ENCODE measurements at places on chromosomes 7 and 10.

DNA sequence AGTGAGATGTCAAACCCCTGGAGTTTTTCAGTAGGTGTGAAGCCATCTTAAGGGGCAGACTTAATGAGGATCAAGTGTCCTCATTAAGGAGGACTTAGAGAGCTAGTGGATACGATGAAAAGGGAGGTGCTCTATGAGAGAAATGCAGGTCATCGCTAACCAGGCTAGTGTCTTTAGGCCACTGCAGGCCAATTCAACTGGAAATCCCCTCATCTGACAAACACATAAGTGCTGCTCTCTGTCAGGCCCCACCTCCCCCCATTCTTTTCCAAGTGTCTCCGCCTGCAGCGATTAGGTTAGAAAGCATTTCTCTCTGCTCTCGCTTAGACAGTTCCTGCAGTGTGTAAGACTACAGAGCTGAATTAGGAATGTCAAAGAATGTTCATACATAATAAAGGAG is 33.7 kb downstream of the RBM28 start:
- DNase-seq: no peak

DNA sequence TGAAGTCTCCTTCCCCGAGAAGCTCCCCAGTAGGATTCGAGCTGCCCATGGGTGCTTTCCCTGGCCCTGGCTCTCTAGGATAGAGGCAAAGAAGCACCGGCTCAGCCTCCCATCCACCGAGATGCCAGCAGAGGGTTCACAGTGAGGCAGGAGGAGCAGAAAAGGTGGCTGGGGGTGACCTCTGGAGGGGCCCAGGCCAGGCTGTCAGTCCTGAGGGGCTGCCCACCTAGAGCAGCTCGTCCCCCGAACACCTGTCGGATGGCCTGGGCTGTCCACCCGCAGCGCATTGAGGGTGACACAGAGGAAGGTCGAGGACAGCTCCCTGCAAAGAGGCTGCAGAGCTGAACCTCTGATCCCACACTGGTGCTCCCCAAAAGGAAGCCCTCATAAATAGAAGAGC is 167.2 kb upstream of the PPP2R2D start:
- DNase-seq: no peak

- no peak for DNase-seq
Measured at GRCh38 chr10:10295537-10295936, 722.1 kb upstream of the CELF2 start.

GRCh38 chr7:2978408-2978807 is 65.3 kb downstream of the CARD11 start:
- no peak for DNase-seq

DNA sequence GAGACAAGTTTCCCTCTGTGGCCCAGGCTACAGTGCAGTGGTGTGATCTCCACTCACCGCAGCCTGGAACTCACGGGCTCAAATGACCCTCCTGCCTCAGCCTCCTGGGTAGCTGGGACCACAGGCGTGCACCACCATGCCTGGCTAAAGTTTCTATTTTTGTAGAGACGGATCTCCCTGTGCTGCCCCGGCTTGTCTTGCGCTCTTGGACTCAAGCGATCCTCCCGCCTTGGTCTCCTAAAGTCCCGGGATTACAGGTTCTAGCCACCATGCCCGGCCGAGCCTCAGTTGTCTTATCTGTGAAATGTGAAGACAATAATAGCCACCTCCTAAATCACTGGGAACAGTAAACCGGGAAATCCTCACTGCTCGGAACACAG is 88.1 kb downstream of the FOXL3 start:
- no peak for DNase-seq

GRCh38 chr7:43834463-43835251 is 34.7 kb downstream of the MRPS24 start:
- peak; percentile 45 for DNase-seq

DNA sequence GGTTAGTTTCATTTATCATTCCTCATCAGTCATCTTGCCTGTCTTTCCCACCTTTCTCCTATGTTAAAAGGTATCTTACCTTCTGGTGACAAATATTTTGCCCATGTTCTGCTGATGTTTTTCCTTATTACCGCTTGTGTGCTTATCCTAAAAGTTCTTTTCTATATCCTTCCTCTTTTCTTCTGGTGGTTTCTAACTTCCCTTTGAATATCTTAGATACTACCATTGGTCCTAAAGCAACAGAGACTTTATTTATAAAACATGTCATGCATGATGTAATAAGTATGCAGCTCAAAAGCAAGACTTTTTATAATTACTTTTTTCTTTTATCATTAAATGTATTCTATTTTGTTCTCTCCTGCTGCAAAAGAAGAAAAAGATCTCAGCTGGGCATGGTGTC is 24.8 kb downstream of the TBC1D12 start:
- no peak for DNase-seq

DNA sequence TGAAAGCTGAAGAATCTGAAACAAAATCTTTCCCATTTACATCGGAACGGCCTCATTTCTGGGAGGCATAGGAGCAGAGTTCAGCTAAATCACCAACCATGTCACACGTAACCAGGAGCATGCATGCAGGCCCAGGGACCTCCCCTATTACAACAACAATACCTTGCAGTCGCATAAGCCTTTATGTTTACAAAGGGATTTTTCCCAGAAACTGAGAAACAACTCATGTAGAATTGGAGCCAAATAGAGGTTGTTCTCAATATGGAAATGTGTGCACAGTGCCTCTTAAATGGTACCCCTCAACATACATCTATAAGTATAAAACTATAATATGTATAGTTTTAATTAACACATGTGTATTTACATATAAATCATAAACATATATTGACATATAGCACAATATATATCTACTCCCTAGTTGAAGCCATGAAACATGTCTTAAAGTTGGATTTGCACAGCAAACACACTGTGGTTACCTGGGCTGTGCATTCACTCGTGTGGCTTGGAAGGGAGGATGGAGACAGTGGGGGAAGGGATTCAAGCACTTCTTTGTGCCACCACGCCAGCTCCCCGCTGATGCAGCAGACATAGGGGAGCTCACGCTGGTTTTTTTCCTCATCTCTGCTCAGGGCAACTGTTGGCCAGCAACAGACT is 35.0 kb upstream of the DGKI start:
- DNase-seq: no peak

- no peak for DNase-seq
Measured at GRCh38 chr10:122689146-122689820, 10.4 kb downstream of the C10orf120 start.

- no peak for DNase-seq
Measured at GRCh38 chr7:50276483-50276882, 28.0 kb upstream of the IKZF1 start.

DNA sequence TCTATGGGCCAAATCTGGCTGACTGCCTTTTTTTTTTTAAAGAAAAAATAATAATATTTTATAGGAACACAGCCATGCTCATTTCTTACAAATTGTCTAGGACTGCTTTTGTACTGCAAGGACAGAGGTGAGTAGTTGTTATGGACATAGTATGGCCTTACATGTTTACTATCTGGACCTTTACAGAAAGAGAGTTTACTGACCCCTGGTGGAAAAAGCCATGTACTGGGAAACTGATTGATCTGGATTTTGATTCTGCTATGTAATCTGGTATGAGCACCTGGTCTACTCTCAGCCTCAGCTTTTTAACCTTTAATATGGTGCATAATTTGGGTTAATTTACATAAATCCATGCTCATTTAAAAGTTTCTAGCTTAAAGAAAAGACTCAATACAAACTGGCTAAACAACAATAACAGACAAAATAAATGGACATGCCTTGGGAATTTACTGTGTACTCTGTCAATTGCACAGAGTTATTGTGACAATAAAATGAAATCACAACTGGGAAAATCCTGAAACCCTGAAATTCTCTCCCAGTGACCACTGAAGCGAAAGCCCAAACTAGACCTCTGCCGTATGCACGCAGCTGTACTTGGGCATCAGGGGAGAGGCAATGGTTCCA is 260.7 kb downstream of the BMPER start:
- DNase-seq: no peak

DNA sequence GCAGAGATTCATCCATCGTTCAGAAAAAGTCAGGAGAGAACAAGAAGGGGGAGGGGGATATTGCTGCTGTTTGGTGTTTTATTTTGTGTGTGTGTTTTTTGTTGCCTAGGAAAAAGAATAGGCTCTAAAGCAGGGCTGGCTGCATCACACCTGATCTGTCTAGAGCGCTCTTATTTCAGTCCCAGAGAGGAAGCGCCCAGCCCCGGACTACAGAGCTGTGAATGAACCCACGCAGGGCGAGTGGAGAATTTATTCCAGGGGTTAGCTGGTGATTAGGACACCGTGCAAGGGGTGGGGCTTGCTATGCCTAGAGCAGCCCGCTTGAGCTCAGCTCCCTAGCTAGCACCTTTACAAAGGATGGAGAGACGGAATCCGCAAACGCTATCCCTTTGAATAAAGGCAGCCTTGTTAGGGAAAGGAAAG is 621 bp upstream of the FAM13C start:
- no peak for DNase-seq

- no peak for DNase-seq
Measured at GRCh38 chr10:70169649-70170364, 507 bp downstream of the SAR1A start.

DNA sequence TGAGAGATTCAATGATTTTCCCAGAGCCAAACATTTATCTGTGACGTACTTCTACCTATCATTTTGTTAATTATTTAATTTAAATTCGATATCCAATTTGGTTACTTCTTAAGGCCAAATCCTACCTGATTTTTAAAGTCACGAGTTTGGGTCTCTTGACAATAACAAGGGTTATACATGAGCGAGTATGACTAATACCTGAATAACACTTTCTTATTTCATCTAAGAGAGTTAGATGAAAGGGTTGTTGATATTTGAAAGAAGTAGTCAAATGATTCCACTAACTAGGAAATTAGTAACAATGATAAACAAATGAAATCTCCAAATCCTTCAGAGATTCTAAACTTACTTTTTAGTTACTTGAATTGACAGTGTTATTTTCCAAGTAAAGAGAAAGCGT is 1086.9 kb downstream of the XPNPEP1 start:
- DNase-seq: no peak

DNA sequence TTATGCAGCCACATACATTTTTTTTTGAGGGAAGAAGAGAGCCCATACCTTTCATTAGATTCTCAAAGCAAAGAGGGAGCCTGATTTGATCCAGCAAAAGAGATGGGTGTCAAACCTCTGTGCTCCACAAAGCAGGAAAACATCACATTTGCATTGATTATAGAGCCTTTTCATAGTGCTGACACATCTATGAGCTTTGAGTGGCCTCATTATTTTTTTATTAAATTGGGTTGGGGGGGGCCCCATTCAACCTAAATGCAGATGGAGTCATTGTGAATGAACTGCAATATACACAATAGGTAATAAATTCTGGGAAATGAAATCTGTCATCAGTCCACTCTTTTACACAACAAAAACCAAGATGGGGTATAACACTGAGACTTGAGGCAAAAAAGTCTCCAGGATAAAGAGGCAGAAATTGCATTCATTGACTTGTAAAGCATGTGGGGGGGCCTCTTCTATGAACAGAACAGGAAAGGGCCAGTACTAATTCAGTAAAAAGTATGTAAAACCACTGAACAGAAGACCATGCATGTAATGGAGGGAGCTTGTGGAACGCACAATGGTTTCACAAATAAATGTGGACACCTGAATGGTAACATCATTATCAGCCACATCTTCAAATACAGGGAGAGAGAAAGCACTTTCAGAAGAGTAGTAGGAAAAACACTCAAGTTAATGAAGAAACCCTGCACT is 17.7 kb upstream of the ASB4 start:
- no peak for DNase-seq

- DNase-seq: no peak
Measured at GRCh38 chr10:83917537-83918506, 221.5 kb upstream of the GHITM start.

DNA sequence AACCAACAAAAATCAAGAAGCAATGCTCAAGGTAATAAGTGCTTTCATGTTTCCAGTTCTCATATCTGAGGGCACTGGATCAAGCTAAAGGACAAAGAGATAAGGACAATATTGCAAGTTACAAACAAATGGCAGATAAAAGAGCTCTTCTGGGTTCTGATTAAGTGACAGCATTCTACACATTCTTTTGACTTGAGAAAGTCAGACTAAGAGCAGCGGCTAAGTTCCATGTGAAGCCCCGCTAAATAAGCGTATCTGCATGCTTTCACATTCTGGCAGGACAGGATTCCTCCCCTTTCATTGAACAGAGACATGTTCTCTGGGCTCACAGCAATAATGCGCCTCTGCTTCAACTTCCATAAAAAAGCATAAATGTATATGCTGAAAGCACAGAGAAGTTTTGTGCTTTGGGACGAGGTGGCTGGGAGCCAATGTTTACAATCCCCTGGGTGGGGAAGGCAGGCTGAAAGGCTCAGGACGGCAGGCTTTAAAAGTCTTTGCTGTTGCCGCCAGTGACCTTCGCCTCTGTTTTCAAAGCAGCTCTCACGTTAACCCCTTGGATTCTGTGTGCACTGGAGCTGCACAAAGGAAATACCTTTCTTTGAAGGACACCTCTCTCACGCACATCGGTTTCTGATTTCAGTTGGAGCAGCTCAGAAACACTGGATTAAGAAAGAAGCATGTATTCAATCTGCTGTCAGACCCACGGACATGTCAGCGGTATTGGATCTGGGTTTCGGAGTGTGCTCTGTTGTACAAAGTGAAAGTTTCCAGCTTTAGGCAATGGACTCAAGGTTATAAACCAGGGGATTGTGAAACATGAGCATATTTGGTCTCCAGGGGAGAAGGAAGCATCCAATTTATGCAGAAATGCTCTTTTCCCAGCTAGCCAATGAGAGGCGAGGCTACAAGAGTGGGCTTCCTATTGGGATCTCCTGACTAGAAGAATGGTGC is 105.4 kb upstream of the FAM133B start:
- DNase-seq: no peak

DNA sequence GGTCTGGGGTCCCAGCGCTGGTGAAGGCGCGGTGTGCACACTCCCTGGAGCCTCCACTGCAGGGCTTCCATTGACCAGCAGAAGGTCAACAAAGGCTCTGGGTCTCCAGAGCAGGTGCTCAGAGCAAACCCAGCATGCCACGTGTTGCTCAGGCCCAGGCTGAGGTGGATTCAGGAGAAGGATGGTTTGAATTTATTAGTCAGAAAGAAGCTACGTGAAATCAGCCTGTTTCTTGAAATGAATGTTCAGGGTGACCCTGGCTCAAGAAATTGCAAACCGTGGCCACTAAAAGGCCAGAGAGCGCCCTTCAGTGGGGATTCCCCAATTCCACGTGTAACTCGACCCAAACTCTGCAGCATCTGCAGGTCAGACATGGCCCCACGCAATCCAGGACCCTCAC is 82.7 kb upstream of the PFKP start:
- DNase-seq: no peak

DNA sequence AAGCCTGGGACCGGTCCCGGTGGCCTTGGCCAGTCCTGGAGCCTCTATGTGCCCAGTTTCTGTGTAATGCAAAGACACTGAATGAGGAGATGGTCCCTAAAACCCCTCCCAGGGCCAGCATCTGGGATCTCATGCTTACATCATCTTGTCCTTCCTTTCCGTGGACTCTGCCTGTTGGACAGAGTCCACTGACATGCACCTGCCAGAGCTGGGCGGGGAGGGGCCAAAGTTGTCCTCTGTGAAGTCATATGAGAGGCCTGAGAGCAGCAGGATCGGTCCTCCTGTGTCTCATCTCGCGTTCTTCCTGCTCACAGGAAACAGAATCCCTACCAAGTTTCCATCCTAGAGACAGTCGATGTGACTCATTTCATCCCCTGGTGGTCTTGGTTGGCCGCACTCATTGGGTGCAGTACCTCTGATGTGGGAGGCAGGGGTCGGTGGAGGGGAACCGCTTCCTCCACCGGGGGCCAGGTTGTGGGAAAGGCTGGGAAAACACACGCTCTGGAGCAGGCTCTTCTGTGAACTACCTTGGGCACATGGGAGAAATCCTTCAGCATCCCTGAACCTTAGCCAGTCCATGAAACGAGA is 389.6 kb upstream of the PODXL start:
- no peak for DNase-seq

- no peak for DNase-seq
Measured at GRCh38 chr10:71963351-71964097, 671 bp upstream of the CHST3 start.

All from T1000 (cell line).